ENCODE measurements at places on chromosomes 4 and X.
A peak's percentile ranks its signal among the peaks of the same experiment; 100 is the strongest.

GRCh38 chr4:122824616-122825015 lies 2.0 kb upstream of the FGF2 start:
- no peak for DNase-seq

- DNase-seq = no peak
These were observed 106.3 kb upstream of the TEX13D start for GRCh38 chrX:124226129-124226528.

- DNase-seq = peak; percentile 76
These were observed 19.3 kb upstream of the CPE start for GRCh38 chr4:165359506-165359905.

DNA sequence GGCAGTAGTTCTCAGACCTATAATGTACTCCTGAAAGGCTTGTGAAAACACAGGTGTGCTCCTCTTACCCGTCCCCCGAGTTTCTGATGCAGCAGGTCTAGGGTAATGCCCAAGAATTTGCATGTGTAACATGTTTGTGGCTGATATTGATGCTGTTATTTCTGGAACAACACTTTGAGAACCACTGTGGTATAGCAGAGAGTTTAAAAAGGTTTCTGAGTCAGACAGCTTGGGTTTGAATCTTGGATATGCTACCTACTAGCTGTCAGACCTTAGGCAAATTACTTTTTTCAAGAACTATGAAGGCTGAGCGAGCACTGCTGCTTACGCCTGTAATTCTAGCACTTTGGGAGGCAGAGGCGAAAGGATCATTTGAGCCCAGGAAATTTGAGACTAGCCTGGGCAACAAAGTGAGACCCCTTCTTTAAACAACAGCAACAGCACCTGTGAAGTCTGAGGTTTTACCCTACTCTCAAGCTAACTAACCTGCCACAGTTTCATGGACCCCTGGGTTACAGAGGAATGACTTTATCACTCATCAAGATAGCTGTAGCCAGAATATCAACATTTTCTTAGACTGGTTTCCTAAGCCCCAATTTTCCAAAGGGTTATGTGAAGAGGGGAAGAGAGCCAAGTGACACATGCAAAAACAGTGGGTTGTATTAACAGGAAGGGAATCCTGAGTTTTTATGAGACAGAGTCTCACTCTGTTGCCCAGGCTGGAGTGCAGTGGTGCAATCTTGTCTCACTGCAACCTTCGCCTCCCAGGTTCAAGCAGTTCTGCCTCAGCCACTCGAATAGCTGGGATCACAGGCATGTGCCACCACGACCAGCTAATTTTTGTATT lies 5.1 kb downstream of the AFF1 start:
- DNase-seq = no peak

DNA sequence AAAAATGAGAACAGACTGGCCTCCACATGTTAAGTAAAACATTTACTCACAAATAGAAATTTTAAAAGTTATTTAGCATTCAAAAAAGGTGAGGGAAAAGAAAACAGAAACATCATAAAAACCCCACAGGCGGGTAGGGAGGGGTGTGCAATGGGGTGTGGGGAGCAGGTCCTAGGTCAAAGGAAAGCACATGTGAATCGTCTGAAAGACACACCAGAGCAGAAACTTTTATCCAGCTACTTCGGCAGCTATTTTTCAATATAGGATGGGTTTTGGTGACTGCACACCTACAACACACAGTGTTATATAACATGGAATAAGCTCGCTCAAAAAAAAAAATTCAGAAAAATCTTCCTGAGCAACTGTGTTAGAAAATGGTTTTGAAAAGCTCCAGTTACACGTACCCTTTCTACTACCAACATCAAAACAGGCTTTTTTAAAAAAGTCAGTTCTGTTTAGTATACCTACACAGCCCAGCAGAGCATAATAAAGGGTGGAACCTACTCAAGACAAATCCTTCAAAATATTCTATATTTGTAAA lies 1.6 kb downstream of the OTUD4 start:
- DNase-seq = no peak

GRCh38 chrX:11944501-11944900 lies 186.5 kb downstream of the MSL3 start:
- peak; percentile 33 for DNase-seq

GRCh38 chrX:10140264-10140663 lies 16.5 kb upstream of the CLCN4 start:
- DNase-seq = no peak

DNA sequence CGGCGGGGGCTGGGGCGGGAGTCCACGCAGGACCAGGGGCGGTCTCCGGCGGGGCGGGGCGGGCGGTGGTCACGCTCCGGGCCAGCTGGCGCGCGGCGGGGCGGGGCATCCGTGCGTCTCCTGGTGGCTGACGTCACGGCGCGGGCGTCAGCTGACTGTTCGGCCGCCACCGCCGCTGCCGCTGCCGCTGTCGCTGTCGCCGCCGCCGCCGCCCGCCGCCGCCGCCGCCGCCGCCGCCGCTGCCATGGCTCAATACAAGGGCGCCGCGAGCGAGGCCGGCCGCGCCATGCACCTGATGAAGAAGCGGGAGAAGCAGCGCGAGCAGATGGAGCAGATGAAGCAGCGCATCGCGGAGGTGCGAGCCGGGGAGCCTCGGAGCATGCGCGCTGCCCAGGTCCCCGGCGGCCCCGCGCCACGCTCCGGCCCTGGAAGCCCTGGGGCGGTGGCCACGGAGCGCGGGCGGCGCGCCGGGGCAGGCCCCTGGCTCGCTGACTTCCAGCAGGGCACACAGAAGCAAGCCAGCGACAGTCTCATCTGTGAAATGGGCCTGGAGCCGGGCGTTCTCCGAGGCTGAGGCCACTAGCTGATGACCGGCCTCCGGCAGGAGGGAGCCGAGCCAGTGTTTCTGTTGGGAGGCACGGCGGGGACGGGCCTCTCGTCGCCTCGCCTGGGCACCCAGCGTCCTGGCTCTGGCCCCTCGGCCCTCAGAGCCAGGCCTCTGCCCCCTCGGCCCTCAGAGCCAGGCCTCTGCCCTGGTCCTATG lies at the start of gene FAM50A:
Gene FAM50A (plus strand): TSS at position 150 of the 763 bp plus-strand sequence. CDS start 95 bp downstream, at position 245.
- no peak for DNase-seq

DNA sequence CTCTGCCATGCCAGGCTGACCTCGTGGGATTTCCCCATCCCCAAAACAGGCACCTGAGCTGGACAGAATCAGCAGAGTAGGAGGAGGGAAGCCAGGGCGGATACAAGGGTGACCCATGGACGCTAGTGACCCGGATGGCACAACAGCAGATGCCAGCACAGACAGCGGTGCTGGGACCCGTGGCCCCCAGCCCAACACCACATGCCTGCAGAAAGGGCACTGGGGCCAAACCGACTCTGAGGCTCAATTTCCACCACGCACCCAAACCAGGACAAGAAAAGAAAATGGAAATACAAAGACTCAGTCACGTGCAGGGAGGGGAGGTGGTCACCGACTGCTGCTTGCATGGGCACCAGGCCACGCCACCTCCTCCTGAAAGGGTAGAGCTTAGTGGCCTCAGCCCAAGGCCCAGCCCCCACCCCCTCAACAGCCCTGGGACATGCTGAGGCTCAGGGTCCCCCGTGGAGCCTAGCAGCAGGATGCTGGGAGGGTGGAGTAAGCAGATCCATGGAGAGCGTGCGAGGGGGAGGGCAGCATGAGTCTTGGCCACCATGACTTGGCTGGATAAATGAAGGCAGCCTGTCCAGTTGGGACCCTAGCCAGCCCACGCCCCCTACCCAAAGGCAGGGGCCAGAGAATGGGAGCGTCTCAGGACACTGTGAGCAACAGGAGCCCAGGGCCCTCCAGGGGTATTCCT lies 47.7 kb downstream of the C4orf50 start:
- no peak for DNase-seq

DNA sequence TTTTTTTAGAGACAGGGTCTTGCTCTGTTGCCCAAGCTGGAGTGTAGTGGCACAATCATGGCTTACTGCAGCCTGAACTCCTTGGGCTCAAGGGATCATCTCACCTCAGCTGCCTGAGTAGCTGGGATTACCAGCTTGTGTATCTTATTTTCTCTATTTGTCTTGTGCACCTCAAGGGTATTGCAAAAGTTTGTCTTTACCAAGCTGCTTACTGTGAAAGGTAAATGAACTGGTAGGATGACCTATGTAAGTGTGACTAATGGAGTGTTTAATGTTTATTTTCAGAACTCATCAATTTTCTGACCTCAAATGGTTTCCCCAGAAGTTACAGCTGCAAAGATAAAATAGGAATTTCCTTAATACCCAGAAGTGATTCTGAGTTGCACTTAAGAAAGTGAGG lies 5.3 kb upstream of the FGA start:
- peak; percentile 83 for DNase-seq

- DNase-seq = peak; percentile 16
These were observed 81.8 kb upstream of the SOD3 start for GRCh38 chr4:24713604-24714003.

DNA sequence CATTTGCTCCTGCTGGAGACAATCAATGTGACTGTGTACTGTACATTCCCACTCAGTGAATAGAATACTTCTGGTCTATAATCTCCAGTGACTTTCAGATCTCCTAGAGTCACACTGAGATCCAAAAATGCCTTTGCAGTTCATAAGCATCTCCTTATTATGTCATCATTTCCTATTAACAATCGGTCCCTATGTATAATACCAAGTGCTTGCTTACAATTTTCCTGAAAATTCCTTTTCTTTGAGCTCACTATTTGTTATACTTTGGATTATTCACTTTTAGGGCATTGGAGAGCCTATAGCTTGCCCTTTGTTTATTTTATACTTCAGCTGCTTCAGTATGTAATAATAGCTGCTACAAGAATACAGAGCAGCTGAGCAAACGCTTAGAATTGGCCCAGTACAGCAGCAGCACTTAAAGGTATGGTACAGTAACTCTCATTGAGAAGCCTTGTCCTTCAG lies 313.0 kb downstream of the DCTD start:
- DNase-seq = no peak

- peak; percentile 18 for DNase-seq
These were observed 277.9 kb downstream of the ADGRA3 start for GRCh38 chr4:22237846-22238494.

- no peak for DNase-seq
These were observed 112.6 kb upstream of the TBL1X start for GRCh38 chrX:9352243-9352642.

DNA sequence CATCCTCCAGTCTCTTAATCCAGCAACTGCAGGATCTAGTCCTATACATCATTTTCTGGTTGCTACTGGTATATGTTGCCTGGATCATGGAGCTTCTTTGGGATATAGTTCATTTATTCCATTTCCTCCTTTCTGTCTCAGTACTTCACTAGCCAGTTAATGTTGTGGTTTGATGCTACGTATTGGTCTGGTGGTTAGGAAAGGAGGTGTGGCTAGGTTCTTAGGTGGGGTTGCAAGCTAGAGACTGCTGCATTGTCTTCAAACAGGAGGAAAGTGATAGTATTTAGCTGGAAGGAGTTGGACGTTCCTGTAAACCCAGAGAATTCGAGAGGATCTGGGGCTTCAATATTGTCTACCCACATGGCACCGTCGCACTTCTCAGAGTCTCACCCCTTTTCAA lies 129.5 kb downstream of the SNCA start:
- no peak for DNase-seq

DNA sequence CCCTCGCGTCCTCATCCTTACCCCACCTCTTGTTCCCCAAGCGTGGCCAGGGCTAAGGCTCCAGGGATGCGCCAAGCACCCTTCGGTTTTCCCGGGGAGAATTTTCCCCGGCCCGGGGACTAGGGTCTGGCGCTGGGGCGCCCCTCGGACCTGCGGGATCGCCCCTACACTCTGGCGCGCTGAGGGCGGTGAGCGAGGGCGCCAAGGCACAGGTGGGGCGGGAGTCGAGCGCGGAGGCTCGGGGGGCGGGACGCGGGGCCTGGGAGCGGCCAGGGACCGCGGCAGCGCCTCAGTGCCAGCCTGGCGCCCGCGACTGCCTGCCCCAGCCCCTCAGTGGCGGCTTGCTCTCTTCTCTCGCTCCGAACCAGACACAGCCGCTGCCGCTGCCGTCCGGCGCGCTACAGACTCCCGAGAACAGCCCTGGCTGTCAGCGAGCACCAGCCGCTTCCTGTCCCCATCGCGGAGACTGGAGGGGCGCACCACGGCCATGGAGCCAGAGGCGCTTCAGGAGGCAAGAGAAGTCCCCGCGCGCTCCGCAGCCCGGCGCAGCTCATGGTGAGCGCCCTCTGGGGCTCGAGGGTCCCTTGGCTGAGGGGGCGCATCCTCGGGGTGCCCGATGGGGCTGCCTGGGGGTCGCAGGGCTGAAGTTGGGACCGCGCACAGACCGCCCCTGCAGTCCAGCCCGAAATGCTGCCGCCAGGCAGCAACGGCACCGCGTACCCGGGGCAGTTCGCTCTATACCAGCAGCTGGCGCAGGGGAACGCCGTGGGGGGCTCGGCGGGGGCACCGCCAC lies at the start of gene DRD5:
Gene DRD5 (plus strand): TSS at position 292 of the 793 bp plus-strand sequence. CDS start 396 bp downstream, at position 688.
- DNase-seq = no peak

DNA sequence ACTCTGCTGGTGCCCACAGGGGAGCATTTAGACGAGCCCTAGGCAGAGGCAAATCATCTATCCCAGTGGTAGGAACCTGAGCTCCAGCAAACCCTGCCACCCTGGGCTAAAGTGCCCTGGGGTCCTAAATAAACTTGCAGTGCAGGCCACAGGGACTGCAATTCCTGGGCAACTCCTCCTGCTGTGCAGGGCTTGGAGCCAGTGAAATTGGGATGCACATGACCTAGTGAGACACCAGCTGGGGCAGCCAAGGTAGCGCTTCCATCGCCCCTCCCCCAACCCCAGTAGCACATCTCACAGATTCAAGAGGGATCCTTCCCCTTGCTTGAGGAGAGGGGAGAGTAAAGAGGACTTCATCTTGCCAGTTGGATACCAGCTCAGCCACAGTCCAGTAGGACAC lies 44.1 kb downstream of the CHRNA9 start:
- DNase-seq = no peak

- no peak for DNase-seq
These were observed 64.6 kb downstream of the FHIP1A start for GRCh38 chr4:151473521-151474097.

- DNase-seq = no peak
These were observed 220.4 kb upstream of the FAM47C start for GRCh38 chrX:36787752-36788151.

- DNase-seq = peak; percentile 55
These were observed 7.4 kb downstream of the CORIN start for GRCh38 chr4:47830265-47831025.

- no peak for DNase-seq
These were observed 20.4 kb upstream of the FGF16 start for GRCh38 chrX:77426811-77427210.

GRCh38 chr4:3054169-3054759 lies 20.1 kb downstream of the HTT-AS start:
- no peak for DNase-seq

DNA sequence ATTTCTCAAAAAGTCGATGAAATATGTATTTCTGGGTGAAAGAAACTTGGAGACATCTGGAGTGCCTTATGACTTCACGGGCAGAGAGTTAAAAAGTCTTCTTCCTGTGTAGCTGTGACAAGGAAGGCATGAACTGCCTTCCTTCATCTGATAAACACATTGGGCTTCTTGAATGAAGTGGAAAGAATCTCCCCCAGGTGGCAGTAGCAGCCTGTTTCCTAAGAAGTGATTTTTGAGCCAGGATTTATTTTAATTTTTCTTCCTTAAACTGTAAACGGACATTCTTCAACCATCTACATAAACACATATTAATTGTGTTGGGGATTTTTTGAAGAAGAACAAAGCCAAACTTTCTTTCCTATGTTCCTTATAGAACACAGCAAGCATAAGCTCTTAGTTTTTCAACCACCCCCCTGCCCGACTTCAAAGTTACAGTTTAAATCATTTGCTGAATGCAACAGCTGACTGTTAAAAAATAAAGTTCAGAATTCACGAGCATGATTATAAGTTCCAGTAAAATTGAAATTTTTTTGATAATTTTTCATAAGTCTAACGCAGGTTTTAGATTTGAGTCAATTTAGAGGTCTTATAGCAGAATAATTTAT lies 980 bp upstream of the GIMD1 start:
- DNase-seq = peak; percentile 78

Measured in renal cortical epithelial cell (primary cell).